LHCN-M2 (cell line): ENCODE measurements at places on chromosomes 11 and 22.

GRCh38 chr11:94825031-94825430 lies 56.9 kb downstream of the AMOTL1 start:
- no peak for DNase-seq

- no peak for DNase-seq
These were observed 25.8 kb downstream of the TPST2 start for GRCh38 chr22:26564181-26564580.

DNA sequence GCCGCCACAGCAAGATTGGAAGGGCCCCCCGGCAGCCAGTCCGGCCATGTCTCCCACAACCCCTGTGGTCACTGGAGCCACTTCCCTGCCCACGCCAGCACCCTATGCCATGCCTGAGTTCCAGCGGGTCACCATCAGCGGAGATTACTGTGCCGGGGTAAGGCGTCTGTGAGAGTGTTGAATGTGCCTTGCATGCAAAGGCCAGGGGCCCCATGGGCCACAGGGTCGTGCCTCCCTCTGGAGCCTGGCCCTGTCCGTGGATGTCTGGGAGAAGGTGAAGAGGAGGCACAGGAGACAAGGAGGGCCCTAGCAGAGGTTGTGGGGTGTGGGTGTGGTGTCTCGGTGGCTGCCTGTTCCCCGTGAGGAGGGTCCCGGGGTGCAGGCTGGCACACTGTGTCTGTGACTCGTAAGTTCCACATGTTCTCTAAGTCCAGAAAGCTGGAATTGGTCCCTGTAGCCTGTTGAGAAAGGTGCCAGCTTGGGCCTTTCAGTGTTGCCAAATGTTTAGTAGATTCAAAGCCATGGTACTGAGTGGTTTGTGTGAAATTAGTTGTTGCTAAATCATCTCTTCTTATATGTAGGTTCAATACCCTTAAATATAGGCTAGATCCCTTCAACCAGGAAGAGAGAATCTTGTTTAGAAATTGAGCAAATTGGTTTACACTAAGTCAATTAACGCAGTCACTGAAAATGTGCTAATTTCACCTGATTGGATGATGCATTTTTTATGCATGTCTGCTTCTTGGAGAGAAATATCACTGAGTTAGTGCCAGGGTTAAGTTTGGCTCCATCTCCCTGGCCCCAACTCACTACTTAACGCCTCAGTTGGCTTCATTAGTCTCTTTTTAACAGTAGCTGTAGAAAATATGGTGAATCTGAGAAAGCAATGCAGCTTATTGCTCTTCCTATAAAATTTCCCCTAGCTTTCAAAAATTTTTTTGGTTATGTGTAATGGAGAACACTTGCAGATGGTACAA lies 23.8 kb downstream of the AMPD3 start:
- DNase-seq = no peak

DNA sequence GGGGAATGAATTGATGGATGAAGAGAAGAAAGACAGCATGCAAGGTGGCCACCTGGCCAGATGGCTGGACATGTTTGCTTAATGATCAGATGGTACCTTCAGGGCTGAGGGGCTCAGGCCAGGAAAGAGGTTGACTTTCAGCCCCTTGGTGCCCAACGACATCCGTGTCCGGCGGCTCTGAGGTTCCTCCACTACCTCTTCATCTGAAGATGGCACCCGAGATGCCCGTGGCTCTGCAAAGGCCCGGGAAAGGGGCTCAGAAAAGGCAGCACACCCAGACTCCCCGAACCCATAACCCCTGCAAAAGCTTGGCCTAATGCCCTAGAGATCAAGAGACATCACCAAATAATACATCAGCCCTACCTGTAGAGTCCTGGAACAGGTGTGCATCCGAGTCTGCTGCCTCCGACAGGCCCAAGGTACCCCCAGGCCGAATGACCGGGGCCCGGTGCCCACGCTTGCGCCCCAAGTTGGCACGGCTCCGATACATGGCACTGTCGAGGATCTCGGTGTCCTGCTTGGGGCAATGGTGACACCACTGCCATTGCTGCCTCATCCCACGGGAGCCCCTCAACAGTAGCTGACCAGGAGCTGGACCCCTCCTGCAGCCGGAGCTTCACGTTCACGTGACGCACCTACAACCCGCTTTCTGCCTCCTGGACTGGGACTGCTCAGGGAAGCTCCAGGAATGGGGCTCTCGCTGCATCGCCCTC lies 22.9 kb downstream of the TNKS1BP1 start:
- no peak for DNase-seq

- DNase-seq = no peak
These were observed 9.6 kb upstream of the DAGLA start for GRCh38 chr11:61670626-61671025.

- DNase-seq = no peak
These were observed 100.2 kb upstream of the SESN3 start for GRCh38 chr11:95331161-95331560.

- DNase-seq = no peak
These were observed 81.9 kb downstream of the RAB30 start for GRCh38 chr11:82989628-82990404.

GRCh38 chr11:116984186-116984585 lies 114.0 kb downstream of the SIK3 start:
- DNase-seq = peak; percentile 45

DNA sequence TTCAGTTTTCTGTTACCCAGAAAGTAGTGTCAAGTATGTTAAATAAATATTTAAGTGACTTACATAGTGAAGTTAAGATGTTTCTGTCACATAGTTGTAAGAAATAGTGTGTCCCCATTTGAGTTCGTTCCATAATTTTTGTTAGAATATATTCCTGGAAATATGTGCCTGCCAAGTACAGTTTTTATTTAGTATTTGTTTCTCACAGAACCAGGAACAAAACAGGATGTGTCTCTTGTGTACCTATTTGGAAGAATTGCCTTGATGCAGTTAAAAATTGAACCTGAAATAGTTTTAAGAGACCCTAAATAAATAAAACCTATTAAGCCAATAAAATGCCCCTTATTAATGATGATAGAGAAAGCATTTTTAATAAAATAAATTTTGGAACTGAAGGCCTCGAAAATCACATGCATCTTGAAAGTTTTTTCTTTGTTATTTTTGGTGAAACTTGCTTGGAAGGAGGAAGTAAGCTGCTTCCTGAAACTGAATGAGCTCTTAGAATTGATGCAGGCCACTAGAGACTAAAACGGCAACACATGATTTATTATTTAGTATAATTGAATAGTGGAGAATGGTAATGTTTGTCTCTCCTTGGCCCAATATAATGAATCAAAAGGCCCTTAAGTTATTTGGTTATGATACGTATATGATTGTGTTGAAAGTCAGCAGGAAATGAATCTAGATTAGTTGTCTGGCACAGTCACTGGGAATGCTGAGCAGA lies 55.9 kb downstream of the SWAP70 start:
- no peak for DNase-seq

DNA sequence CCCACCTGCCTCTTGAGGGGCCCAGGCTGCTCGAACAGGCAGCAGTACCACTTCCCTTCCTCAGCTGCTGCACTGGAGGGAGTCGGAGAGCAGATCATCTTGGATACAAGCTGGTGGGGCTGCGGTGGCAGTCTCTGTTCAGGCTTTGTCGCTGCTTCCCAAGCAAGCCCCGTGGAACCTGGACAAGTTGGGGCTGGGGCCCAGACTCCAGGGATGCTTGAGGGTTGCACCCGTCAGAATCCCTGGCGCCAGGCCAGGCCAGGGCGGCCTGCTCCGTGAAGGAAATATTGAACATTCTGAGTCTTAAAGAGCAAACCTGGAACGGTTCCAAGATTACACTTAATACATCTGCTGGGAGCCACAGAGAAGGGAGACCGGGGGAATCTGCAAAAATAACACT lies 310.1 kb upstream of the SORL1-AS1 start:
- DNase-seq = peak; percentile 37

GRCh38 chr11:65826984-65827735 lies 6.6 kb upstream of the SNX32 start:
- no peak for DNase-seq

DNA sequence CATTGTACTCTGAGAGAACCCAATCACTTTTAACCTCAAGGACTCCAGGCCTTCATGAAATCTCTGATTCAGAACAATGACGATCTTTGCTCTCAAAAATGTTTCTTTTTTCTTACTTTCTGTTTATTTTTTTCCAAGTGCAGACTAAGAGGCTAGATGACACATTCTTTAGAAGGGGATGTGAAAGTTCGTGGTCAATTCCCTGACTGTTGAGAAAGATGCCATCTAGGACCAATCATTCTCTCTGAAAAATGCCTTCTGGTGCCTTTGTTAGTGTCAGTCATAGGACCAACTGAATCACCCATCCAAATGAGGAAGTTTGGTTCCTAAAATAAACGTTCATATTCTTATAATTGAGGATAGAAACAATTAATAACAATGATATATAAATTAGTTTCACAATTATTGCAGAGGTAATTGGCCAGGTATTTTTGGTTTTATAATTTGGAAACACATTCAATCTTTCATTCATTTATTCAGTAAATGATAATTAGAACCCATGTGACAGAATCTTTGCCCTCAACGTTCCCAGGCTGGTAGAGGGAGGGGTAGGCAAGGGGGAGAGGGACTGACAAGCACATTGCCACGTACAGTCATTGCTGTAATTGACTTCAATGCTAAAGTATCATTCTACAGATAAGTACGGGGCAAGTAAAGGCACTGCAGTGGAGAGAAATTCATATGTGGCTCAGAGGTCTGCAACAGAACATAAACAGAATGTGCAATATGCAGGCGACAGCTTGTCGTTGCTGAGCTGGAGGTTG lies 333.4 kb upstream of the MPPED2 start:
- peak; percentile 83 for DNase-seq

- DNase-seq = no peak
These were observed 297.4 kb downstream of the OPCML start for GRCh38 chr11:133234883-133235282.

DNA sequence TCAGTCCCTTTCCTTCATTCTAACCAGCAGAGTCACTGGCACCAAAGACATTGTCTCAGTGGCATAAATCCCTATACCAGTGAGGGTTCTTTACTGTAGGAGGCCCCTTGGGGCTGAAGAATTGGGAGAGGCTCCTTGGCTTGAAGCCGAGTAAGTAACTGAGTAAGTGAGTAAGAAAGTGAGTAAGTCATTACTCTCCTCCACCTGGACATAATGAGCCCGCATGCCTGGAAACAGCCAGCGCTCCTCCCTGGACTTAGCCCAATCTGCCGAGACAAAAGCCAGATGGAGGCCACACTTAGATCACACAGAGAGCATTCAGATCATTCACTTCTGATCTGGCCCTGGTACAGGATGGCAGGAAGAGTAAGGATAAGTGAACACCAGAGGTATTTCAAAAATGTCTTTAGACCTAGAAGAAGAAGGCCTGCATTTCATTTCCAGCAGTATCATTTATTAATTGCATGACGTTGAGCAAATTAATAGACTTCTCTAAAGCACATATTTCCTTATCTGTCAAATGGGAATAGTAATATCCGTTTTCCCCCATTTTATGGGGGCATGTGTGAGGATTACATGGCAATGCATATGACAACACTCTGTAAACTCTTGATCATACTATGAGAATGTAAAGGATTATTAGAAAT lies 8.2 kb upstream of the MICAL3 start:
- peak; percentile 77 for DNase-seq

- DNase-seq = no peak
These were observed 68.8 kb downstream of the CD44 start for GRCh38 chr11:35207471-35208403.

GRCh38 chr11:8613036-8613435 lies 19.0 kb upstream of the STK33 start:
- DNase-seq = peak; percentile 34

DNA sequence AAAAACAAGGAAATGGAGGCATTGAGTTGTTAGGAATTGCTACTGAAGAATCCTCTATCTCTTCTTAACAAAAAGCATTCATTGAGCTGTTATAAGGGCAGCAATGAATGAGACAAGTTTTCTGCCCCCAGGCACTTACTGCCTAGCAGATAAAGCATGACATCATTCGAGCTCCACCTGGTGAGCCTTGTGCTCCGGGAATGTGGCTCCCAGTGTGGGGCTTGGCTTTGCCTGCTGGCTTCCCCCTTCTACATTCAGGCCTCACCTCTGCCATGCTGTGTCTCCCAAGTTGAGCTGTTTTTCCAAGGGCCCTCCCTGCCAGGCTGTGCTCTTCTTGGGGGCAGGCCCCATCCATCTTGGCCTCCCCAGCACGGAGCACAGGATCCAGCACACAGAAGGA lies 56.9 kb upstream of the EIF3D start:
- DNase-seq = no peak

GRCh38 chr11:130815097-130815802 lies 101.0 kb downstream of the SNX19 start:
- no peak for DNase-seq

- no peak for DNase-seq
These were observed 615 bp downstream of the ANO5 start for GRCh38 chr11:22193348-22194051.

DNA sequence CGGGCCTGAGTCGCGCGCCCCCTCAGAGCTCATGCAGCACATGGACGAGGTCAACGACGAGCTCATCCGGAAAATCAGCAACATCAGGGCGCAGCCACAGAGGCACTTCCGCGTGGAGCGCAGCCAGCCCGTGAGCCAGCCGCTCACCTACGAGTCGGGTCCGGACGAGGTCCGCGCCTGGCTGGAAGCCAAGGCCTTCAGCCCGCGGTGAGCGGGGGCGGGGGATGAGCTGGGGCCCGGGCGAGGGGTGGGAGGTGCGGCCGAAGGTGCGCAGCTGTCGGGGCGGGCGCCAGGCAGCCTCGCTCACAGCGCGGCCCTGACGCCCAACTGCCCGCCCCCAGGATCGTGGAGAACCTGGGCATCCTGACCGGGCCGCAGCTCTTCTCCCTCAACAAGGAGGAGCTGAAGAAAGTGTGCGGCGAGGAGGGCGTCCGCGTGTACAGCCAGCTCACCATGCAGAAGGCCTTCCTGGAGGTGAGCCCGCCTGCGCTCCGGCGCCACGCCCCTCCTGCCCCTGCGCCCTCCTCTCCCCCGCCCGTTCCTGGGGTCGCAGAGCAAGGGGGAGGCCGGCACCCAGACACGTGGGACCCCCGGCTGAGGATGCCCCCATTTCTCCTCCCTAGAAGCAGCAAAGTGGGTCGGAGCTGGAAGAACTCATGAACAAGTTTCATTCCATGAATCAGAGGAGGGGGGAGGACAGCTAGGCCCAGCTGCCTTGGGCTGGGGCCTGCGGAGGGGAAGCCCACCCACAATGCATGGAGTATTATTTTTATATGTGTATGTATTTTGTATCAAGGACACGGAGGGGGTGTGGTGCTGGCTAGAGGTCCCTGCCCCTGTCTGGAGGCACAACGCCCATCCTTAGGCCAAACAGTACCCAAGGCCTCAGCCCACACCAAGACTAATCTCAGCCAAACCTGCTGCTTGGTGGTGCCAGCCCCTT lies 20.5 kb downstream of the EPS8L2 start:
- no peak for DNase-seq

DNA sequence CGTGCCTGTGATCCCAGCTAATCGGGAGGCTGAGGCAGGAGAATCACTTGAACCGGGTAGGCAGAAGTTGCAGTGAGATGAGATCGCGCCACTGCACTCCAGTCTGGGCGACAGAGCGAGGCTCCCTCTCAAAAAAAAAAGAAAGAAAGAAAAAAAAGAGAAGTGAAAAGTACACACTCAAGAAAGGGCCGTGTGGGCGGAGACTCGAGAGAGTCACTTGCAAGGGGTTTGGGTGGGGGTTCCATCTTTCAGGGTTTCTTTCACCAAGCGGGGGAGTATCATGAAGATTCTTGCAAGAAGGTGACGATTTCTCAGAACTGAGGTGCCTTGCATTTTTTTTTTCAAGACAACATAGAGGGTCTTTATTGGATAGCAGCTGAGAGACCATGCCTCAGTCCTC lies 4.0 kb upstream of the IFITM5 start:
- no peak for DNase-seq

- peak; percentile 69 for DNase-seq
These were observed 74.2 kb upstream of the MS4A8 start for GRCh38 chr11:60625262-60625661.

GRCh38 chr11:31059529-31059928 lies 310.0 kb downstream of the DCDC1 start:
- DNase-seq = no peak
